ENCODE measurements at places on chromosomes 6 and 20.

GRCh38 chr6:107841275-107841670 is 17.2 kb upstream of the SCML4 start:
- DNase-seq, result no peak

GRCh38 chr6:17178326-17178725 is 76.5 kb downstream of the STMND1 start:
- no peak for DNase-seq

GRCh38 chr6:431504-431903 is 40.0 kb downstream of the IRF4 start:
- DNase-seq, result no peak

- peak; percentile 13 for DNase-seq
Measured at GRCh38 chr6:17093686-17094085, 8.2 kb upstream of the STMND1 start.

GRCh38 chr6:89643406-89643805 is 4.9 kb upstream of the LYRM2 start:
- DNase-seq, result no peak

GRCh38 chr6:149938571-149939355 is 3.1 kb upstream of the ULBP2 start:
- DNase-seq, result peak; percentile 21

GRCh38 chr6:31577579-31577966 is 2.2 kb downstream of the TNF start:
- no peak for DNase-seq

DNA sequence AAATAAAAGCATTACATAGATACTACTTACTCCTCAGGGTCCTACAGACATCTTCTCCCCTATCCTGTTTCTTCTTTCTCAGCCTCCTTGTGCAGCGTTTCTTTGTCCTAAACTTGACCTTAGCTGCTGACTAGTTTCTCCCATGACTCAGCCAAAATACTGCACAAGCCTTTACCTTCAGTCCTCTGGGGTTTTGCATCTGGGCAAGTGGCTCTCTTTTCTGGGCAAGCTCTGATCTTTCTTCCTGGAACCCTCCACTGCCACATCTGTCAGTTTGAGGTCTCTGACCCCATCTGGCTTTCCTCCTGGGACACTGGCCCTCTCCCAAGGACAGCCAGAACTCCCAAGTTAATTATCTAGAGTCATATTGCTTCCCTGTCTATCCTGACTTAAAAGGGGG is 838.4 kb downstream of the DHX35 start:
- DNase-seq, result peak; percentile 30

GRCh38 chr6:41358503-41358902 is 23.1 kb downstream of the NCR2 start:
- no peak for DNase-seq

DNA sequence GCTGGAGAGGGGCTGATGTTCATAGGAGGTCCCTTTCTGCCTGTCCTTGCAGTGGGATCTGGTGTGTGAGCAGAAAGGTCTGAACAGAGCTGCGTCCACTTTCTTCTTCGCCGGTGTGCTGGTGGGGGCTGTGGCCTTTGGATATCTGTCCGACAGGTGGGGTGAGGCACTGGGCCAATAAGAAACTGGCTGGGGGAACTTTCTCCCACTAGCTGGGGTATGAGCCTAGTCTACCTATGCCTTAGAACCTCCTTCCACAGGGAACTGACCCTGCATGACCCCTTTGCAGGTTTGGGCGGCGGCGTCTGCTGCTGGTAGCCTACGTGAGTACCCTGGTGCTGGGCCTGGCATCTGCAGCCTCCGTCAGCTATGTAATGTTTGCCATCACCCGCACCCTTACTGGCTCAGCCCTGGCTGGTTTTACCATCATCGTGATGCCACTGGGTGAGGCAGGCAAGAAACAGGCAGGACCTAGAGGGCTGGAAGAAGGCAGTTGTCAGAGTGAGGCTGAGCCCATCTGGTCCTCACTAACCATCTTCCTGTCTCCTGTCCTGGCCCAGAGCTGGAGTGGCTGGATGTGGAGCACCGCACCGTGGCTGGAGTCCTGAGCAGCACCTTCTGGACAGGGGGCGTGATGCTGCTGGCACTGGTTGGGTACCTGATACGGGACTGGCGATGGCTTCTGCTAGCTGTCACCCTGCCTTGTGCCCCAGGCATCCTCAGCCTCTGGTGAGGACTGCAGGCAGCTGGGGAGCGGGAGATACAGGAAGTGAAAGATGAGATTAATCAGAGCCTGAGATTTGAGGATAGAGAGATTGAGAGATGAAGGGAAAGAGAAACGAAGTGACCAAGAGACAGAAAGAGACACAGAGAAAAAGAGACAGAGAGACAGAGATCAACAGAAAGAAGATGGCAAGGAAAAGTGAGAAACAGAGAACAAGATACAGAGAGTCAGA is 1.6 kb downstream of the SLC22A7 start:
- DNase-seq, result no peak

GRCh38 chr6:108835218-108835850 is 12.9 kb upstream of the ARMC2 start:
- peak; percentile 71 for DNase-seq

GRCh38 chr6:84663866-84664265 is 100.5 kb downstream of the TBX18 start:
- DNase-seq, result no peak

- no peak for DNase-seq
Measured at GRCh38 chr6:16544521-16544920, 216.7 kb downstream of the ATXN1 start.

DNA sequence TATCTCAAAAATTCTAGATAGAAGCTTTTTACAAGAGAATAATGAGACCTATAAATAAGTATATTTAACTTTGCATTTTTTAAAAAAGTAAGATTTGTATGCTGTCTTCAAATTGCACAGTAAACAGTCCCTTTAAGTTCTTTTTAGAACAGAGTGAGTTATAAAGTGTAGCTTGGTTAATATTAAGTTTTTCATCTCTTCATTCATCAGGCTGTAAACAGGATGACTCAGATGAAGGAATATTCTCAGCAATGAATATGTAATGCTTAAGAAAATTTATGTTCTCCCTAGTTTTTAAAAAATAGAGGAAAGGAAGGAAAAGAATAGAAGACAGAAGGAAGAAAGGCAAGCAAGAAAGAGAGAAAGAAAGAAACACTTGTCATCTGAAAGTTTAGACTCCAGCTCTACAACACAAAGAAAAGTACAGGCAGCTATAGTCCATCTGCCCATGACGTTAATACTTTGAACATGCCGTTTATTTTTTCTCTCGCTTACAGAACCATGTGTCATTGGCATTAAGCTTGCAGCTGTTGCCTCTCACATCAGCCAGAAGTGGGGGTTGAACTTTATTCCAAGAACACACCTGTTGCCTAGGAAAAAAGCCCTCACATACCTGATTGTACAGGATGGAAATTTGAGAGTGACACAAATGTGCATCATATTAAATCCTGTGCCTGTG is 36.1 kb downstream of the CAP2 start:
- peak; percentile 48 for DNase-seq

DNA sequence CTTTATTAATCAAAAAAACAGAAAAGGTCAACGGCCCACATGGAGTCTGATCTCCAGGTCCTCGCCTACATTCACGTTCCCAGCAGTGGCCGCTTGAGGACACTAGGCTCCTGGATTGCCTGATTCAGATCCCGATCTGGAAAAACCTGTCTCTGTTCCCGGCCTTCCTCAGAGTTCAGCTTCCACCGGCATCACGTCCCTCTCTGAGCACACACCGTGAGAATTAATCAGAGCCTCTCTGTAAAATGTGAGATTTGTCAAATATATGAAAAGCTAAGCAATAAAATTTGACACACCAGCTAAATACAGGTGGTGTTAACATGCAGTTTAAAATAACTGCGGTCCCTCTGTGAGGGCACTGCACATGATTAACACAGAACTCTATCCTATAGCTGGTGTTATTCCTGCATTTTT is 122.8 kb upstream of the COL21A1 start:
- no peak for DNase-seq

DNA sequence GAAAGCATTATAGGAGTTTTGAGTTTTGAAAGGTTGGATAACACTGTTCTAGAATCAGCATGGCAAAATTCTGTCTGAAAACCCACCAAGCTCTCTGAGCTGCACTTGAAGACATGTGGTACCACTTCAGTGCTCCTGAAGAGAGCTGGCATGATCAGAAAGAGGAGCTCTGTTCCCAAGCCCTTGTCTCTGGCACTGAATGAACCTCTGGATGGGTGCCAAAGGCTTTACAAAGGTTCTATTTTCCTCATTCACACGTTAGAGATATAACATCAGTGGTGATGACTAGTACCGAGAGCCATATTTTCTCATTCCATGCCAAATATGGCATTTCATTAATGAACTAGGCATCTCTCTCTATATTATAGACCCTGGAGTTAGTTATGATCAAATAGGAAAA is 301.8 kb upstream of the ID4 start:
- DNase-seq, result no peak

DNA sequence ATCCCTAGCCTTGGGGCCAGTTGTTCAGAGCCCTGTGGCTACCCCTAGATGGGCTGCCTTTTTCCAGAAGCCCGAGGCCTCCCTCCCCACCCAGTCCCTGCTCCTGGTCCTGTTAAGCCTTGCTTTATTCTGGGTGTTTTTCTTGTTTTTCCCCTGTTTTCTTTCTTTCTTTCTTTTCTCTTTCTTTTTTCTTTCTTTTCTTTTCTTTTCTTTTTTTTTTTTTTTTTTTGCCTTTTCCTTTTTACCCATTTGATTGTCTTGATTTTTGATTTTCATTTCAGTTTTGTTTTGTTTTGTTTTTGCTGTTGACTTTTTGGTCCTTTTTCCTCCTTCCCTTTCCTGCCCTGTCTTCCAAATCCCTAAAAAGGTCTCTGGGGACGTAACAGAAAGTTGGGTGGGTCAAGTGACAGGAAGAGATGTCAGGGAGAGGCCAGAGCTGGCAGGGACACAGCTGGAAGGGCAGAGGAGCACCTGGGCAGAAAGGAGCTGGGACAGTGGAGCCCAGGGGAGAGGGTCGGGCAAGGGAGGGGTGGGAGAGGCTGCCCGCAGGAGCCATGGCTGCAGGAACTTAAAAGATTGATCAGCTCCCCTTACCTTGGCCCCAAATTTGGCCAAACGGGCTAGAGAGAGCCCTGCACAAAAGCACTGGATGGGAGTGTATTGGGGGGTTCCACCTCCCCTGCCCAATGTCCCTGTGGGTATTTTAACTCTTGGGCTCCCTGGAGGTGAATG is 27.6 kb downstream of the MYH7B start:
- no peak for DNase-seq

GRCh38 chr6:35736253-35736894 is 458 bp upstream of the ARMC12 start:
- DNase-seq, result peak; percentile 24

GRCh38 chr6:26571592-26572296 is 25.0 kb upstream of the ABT1 start:
- DNase-seq, result peak; percentile 92

DNA sequence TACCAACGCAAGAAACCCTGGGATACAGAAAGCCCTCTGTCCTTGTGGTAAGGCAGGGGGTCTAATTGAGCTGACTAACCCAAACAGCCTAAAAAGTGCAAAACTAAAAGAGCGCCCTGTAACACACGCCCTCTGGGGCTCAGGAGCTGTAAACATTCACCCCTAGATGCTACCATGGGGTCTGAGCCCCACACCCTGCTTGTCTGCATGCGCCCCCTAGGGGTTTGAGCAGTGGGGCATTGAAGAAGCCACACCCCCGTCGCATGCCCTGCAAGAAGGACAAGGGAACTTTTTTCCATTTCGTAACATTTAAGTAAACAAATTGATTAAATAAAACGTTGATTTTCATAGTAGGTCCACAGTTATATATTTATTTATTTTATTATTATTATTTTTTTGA is 616.9 kb upstream of the MAN1A1 start:
- DNase-seq, result no peak

DNA sequence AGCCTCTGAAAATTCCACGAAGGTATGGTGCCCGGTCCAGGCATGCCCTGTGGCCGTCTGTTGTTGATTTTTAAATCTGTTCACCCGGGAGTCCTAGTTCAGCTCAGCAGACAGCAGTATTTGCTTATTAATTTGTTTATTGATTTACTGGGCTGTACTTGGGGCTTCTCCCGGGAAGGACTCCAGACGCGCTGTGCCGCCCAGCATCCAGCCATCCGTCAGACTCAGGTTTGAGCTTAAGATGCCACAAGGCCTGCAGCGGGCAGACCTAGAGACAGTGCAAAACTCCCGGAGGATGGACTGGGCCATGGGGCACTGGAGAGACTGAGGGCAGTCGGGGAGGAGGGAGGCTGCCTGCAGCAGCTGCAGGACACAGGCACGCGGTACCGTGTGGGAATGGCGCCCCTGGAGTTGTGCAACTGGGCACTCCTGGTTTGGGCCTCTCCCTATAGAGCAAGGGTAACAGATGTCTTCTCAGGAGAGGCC is 17.3 kb upstream of the CCDC167 start:
- no peak for DNase-seq

GRCh38 chr6:116003668-116004067 is 57.0 kb downstream of the FRK start:
- no peak for DNase-seq

GRCh38 chr20:37500311-37500710 is 20.7 kb upstream of the NNAT start:
- DNase-seq, result no peak

DNA sequence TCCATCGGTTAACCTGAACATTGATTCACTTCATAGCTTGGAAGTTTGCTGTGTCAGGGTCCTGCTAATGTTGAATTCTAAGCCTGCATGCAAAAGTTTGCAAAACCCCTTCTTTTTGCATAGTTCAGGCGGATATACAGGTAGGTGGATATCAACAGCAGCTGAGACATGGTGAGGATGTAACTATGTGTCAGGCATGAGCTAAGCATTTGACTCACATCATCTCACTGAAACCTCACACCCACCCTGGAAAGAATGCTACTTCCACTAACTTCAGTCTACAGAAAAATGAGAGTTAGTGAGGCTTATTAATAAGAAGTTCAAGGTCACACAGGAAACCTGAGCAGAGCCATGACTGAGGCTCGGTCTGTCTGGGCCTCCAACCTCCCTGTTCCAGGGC is 276.9 kb downstream of the BMP7 start:
- DNase-seq, result no peak

DNA sequence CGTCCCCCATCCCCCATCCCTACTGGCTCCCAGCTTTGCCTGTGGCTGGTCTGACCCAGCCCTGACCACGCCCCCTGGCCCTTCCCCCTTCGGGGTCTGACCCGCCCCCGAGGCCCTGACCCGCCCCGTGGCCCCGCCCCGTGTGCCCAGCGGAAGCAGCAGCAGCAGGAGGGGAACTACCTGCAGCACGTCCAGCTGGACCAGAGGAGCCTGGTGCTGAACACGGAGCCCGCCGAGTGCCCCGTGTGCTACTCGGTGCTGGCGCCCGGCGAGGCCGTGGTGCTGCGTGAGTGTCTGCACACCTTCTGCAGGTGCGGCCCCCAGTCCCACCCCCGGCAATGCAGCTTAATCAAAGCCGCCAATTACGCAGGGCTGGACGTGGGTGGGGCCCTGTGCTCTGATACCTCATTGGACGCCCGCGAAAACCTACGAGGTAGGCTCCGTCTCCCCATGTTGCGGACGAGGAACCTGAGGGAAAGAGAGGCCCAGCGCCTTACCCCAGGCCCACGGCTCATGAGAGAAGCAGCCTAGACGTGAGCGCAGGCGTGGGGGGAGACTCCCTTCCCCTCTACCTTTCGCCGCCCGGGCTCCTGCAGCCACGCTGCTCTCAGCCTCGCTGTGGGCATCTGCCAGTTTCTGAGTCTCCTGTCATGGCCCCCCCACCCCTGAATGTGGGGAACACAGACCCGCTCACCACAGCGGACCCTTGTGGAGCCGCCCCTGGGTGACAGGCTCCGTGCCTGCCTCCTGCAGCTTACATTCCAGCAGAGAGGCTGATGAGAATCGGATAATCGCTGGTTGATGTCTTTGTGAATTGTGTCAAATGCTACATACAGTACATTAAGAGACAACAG is 12.8 kb downstream of the RBCK1 start:
- peak; percentile 62 for DNase-seq

Measured in SW480 (cell line).